T follicular helper cell (primary cell): ENCODE measurements at places on chromosomes 1 and 21.

DNA sequence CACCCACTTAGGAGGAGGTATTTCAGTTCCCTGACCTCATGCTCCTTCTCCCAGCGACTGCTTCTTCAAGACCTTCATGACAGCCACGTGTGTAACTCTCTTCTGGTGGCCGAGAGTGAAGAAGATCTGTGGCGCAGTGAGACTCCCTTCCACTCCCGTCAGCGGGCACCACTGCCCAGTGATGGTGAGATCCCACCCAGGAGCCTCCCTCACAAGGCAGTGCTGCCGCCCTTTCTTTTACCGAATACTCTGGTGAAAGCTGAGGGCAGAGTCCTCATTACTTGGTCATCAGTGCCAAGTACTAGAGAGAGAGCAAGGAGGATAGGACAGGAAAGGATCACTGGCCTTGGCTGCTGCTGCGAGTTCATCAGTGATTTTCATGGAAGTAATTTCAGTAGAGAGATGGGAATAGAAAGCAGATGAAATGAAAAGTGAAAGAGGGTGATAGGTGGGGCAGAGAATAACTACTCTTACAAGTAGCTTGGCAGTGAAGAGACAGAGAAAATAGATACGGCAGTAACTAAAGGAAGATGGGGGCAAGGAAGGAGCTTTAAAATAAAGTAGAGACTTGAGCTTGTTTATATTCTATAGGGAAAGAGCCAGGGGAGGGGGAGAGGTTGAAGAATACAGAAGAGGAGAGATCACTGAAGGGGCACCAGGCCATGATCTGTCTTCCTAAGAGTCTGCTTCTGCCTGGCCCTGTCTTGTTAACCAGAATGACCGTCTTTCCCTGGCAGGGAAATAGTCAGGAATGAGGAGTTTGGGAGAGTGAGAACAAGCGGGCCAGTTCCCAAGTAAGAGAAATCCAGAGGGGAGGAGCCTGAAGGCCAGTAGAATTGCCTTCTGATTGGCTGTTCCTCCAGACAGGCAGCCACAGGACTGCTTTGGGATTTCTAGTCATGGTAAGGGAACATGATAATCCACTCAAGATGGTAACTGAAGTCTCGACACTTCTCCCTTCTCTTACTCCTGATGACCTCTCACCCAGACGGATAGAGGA is 18.3 kb downstream of the HYI start:
- no peak for DNase-seq

DNA sequence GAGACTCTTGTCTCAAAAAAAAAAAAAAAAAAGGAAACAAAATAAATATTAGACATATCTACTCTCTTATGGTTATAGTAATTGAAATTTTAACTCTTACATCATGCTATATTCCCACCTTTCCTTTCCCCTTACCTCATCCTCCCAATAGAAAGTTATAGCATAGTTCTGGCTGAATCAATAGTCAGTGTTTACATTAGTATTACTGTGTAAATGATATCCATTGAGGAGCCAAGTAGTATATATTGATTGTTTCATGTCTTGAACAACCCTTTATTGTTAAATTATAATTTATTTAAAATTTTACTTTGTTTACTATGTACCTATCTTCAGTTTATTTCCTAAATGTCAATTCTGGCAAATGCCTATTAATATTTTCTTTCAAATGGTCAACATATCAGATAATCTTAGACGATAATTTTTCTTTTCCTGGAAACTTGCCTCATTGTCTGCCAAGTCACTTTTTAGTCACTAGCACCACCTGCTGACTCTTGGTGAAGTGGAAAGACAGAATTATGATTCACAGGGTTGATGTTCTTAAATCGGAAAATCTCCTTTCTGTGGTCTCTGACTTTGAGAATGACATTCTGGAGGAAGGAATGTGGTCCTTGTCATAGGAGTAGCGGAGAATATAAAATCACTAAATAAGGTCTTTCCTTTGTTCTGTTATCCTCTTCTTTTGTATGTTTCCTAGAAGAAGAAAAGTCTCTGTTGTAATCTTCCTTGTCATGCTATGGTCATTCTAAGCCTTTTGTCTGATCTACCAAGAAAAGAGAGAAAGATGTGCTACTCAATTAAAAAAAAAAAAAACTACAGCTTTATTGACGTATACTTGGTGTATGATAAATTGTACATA is 8.6 kb downstream of the HJV start:
- DNase-seq, result peak; percentile 55

DNA sequence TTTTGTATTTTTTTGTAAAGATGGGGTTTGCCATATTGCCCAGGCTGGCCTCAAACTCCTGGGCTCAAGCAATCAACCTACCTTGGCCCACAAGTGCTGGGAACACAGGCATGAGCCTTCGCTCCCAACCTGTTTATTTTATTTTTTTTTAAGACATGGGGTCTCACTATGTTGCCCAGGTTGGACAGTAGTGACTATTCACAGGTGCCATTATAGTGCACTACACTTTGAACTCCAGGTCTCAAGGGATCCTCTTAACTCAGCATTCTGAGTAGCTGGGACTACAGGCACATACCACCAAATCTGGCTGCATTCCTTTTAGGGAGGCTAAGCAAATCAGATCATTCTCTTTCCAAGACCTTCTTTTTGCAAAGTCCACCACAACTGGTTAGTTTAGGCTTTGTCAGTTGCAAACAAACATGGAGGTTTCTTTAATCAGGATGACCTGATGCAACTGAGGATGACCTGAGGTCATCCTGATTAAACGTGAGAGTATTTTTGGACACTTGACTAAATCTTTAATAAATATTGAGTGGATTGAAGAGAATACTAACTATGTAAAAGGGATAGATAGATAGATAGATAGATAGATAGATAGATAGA is 30.0 kb upstream of the RALGPS2 start:
- no peak for DNase-seq

DNA sequence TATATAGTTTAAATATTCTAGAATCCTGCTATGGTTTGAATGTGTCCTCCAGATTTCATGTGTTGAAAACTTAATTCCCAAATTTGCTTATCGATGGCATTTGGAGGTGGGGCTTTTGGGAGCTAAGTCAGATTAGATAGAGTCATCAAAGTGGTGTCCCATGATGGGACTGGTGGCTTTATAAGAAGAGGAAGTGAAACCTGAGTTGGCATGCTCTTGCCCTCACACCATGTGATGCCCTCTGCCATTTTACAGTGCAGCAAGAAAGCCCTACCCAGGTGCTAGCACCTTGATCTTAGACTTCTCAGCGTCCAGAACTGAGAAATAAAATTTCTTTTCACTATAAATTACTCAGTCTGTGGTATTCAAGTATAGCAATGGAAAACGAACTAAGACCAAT is 111.3 kb downstream of the TGFB2 start:
- DNase-seq, result no peak

DNA sequence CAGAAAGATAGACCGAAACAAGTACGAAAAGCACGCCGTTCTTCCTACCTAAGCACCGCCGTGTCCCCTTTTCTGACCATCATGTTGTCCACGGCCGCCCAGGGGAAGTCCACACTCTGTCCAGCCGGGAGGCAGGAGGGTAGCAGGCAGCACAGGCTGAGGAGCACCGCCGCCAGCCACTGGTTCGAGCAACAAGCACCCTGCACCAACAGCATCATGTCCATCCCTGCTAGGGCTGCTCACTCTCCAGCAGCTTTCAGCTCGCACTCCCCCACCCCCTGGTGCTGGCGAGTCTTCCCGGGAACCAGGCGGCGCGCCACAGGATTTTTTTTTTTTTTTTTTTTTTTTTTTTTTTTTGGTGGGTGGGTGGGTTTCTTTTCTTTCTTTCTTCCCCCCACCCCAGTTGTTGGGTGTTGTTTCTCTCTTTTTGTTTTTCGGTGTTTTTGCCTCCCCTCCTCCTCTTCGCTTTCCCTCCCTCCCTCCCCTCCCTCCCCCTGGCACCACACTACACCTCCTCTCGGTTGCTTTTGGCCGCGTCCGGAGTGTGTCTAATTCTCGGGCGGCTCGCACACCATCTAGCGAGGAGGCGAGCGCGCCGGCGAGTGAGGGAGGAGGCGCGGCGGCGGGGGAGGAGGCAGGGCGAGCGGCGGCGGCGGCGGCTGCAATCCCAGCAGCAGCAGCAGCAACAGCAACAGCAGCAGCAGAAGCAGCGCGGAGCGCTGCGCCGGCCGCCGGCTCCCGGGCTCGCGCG is at the start of gene NEGR1:
TSS of gene NEGR1 (minus strand) at position 269 of the 751 bp plus-strand sequence.
- peak; percentile 27 for DNase-seq

- DNase-seq, result no peak
These were observed 35.9 kb upstream of the CCDC27 start for GRCh38 chr1:3716351-3716750.

GRCh38 chr1:77010937-77011336 is 143.7 kb downstream of the ST6GALNAC5 start:
- no peak for DNase-seq

DNA sequence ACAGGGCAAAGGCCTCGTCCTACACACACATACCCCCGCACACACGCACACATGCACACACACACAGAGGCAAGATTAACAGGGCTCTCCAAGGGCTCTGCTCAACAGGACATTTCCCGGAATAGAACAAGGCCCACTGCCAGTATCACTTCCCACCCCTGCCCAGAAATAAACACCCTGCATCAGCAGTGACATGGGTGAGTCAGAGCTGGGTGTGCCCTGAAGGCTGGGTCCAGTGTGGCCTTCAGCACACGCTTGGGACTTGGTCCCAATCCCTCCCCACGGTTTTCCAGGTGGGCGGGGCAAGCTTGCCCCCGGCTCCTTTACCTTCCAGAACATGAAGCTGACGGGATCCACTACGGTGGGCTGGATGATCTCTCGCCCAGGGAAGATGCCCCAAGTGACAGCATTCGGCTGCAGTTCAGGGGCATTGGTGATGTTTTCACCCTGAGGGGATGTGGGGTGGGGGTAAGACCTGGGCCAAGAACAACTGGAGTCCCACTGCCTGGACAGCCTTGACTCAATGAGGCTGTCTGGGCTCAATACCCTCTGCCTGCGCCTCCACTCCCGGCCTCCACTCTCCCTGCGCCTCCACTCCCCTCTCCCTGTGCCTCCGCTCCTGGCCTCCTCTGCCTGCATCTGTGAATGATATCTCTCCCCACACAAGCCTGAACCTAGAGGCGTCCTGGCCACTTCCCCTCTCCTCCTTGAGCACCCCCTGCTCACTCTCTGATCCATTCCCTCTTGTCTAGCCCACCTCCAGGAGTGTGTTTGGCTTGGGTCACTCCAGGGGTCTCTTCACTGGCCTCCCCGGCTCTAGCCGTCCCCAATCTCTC is 14.7 kb downstream of the MTHFR start:
- DNase-seq, result no peak

- DNase-seq, result no peak
These were observed 192.4 kb upstream of the RNPC3 start for GRCh38 chr1:103333141-103333540.

DNA sequence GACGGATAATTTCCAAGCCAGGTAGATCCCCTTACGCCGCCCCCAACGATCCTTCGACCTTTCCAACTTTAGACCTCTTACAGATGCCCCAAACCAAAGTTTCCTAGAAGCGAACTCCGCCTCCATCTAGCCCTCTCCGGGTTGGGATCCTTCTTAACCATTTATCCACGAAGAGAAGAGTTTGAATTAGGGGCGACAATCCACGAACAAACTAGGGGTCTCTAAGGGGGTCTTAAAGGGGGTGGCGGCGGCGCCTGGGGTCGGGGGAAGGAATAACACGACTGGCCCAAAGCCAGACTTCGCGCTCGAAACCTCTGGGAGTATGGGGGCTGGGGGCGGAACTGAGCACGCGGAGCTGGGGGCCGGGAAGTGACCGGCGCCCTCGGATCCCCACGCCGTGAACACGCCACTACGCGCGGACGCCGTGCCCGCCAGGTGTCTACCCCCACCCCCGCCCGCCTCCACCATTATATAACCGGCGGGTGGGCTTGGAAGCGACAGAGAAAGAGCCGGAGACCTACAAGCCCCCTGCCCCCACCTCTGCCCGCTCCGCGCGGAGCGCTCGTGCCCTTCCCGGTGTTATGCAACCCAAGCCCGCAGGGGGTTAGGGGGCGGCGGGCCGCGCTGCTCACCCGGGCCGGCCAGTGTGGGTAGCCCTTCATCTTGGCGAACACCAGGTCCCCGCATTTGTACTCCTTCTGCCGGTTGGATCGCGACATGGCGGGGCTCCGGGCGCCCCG is 594 bp downstream of the HDGF start:
- DNase-seq, result peak; percentile 14

DNA sequence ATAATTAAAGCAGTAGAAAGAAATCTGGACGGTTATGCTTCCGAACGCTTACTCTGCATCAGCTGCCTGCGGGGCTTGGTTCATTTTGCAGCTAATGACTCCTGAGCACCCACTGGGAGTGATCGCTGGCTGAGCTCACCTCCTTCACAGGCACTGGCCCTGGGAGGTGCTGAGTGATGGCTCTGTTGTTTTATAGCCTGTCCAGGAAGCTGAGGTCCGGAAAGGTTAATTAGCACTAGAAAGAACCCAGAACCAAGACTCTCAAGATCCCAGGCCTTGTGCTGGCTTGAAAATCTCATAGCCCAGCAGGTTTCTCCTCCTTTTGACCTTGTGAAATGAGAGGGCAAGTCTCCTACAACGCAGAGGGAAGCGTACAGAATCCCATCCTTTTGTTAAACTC is 226.2 kb downstream of the AJAP1 start:
- DNase-seq, result no peak

DNA sequence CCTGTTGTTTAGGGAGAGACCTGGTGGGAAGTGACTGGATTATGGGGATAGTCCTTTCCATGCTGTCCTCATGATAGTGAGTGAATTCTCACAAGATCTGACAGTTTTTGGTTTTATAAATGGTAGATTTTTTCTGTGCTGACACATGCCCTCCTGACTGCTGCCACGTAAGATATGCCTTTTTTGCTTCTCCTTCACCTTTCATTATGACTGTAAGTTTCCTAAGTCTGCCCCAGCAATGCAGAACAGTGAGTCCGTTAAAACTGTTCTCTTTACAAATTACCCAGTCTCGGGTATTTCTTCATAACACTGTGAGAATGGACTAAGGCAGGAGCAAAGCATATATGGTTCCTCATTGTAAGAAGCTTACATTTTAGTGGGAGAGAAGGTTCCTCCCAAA is 1727.2 kb downstream of the NCAM2 start:
- no peak for DNase-seq

GRCh38 chr1:3320246-3321152 is 134.0 kb upstream of the ARHGEF16 start:
- no peak for DNase-seq

DNA sequence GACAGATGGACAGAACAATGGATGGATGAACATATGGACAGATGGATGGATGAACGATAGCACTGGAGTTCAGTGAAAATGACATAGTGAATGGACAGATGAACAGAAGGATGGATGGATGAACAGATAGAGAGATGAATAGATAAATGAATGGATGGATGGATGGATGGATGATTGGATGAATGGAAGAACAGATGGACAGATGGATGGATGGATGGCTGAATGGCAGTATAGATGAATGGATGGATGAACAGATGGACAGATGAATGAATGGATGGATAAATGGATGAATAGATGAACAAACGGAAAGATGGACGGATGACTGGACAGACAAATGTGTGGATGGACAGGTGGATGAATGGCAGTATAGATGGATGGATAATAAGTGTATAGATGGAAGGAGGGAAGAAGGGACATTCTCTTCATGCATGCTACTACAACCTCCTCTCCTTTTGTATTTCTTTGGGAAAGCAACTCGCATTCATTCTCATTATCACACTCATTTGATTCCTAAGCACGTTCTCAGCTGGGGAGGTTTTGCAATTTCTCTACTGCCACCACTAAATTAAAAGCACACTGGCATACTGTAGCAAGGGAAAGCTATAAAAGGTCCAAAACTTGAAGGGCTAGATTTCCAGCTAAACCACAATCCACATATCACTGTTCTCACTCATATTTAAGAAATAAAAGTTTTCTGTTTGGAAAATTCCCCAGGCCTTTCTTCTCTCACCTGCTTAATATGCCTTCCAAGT is 34.1 kb downstream of the SUSD4 start:
- DNase-seq, result no peak
